ENCODE measurements at places on chromosomes 6 and 20. TPM values are rescaled to one million over a fixed set of nuclear protein-coding genes. Genes with fewer than 3 reads are reported as not detected.
A peak's percentile ranks its signal among the peaks of the same experiment; 100 is the strongest.

GRCh38 chr6:142356884-142357225 is 55.0 kb downstream of the ADGRG6 start:
- no peak for DNase-seq
- H3K27ac ChIP-seq, result no peak overlapping the region
- H3K4me1 ChIP-seq, result peaks cover 21% of the 10 kb centered on the region
- no peaks in the 10 kb centered on the region for H3K27me3 ChIP-seq
- no peaks in the 10 kb centered on the region for H3K36me3 ChIP-seq

DNA sequence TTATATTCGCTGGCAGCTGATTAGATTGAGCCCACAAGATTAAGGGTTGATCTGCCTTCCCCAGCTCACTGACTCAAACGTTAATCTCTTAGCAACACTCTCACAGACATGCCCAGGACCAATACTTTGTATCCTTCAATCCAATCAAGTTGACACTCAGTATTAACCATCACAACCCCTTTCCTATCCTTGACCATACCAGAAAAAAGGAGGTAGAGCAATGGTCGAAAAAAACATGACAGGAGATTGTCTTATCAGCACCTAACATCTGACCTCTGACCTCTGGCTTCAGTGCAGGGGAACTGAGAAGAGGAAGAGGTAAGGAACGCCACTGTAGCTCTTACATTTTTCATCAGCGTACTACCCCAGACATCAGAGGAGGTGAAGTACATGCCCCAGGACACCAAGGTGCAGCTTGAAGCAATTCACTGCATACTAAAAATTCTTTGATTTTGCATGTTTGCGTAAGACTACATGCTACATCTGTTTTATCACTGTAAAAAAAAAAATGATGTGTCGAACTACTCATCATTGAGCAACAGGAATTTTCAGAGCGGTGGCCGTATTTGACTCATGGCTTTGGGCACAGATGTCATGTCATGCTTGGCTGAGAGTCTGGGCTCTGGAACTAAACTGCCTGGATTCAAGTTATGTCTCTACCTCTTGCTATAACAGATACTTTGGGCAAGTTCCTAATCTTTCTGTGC is 188.0 kb upstream of the TAB2 start:
- H3K27ac ChIP-seq, result no peak overlapping the region
- H3K4me1 ChIP-seq, result peaks cover 3% of the 10 kb centered on the region
- peaks cover 9% of the 10 kb centered on the region for H3K27me3 ChIP-seq
- no peak overlapping the region for H3K4me3 ChIP-seq

PRDM1 gene
- 4.8 TPM for total RNA-seq

DNA sequence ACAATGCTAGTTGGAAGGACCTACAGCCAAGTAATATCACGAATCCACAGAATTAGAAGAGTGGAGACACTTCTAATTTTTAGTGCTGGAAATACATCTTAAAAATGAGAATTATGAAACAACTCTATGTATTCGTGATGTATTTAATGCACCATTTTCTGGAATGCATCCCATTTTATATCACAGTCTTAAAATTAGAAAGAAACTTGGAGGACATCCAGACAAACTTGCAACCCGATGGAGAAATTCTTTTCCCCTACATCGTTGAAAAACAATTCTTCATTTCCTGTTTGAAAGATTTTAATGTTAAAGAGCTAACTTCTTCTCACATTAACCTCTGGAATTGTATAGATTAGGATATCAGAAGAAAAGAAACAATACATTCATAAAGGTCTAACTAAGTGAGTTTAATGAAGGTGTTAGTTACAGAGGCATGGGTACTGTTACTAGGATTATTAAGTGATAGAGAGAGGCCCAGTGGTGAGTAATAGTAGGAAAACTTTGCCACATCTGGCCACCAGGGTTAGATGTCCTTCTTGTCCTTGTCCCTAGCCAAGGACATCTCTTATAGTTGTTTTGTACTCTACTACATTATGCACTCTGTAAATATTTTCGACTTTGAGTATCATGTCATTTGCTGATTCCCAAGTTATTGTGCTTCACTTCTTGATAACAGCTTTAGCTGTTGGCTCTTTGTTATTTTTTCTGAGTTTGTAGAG is 502.4 kb upstream of the PTCHD4 start:
- H3K27me3 ChIP-seq, result no peaks in the 10 kb centered on the region
- no peaks in the 10 kb centered on the region for H3K36me3 ChIP-seq
- peak; percentile 29 for DNase-seq

DCDC2 gene
- total RNA-seq, result not detected

Data from endothelial cell of umbilical vein (primary cell).